ENCODE measurements at places on chromosomes 7 and 10. TPM values are rescaled to one million over a fixed set of nuclear protein-coding genes. Genes with fewer than 3 reads are reported as not detected.

The DDC gene
- 257 TPM for polyA plus RNA-seq

The SMIM30 gene
- 102 TPM for polyA plus RNA-seq

The ACSM6 gene
- polyA plus RNA-seq: 0.34 TPM

The GSTO2 gene
- polyA plus RNA-seq: 56.7 TPM

The MUC12 gene
- polyA plus RNA-seq: not detected

The KIAA1549 gene
- polyA plus RNA-seq: 1.8 TPM

The EIF3A gene
- polyA plus RNA-seq: 24.9 TPM

The LRRC18 gene
- not detected for polyA plus RNA-seq

The AKR1C2 gene
- 11.8 TPM for polyA plus RNA-seq

The TFR2 gene
- polyA plus RNA-seq: 0.22 TPM

- DNase-seq: no peak
These were observed 4.6 kb downstream of the C7orf25 start for GRCh38 chr7:42907316-42907715.

GRCh38 chr10:122541541-122542002 is 19.0 kb upstream of the DMBT1 start:
- DNase-seq: no peak

- DNase-seq: no peak
These were observed 8.6 kb downstream of the LIPA start for GRCh38 chr10:89242840-89243568.

DNA sequence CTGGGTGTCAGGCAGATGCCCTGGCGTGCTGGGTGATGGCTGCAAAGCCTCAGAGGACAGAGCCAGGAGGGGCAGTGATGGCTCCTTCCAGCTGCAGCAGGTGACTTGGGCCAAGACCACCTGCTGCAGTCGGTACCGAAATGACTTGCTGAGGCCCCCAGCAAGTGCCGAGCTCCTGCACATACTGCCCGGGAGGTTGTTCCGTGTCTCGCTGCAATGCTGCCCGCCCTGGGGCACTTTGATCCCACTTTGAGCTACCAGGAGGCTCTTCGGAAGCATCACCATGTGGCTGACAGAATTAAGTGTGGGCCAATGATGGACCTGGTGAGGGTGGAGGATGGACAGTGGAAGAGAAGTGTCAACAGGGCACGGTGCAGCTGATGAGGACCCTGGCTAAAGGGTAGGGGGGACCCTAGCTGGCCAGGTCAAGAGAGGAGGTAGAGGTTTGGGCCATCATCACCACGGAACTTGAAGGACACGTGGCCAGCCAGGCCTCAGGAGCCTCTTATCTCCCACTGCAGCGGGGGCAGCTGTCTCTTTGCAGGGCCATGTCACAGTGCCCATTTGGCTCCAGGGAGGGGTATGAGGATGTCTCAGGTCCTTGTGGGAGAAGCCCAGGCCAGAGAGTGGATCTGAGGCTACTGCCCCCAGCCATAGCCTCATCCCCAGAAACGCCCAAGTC is 51.1 kb upstream of the NANOS1 start:
- no peak for DNase-seq

DNA sequence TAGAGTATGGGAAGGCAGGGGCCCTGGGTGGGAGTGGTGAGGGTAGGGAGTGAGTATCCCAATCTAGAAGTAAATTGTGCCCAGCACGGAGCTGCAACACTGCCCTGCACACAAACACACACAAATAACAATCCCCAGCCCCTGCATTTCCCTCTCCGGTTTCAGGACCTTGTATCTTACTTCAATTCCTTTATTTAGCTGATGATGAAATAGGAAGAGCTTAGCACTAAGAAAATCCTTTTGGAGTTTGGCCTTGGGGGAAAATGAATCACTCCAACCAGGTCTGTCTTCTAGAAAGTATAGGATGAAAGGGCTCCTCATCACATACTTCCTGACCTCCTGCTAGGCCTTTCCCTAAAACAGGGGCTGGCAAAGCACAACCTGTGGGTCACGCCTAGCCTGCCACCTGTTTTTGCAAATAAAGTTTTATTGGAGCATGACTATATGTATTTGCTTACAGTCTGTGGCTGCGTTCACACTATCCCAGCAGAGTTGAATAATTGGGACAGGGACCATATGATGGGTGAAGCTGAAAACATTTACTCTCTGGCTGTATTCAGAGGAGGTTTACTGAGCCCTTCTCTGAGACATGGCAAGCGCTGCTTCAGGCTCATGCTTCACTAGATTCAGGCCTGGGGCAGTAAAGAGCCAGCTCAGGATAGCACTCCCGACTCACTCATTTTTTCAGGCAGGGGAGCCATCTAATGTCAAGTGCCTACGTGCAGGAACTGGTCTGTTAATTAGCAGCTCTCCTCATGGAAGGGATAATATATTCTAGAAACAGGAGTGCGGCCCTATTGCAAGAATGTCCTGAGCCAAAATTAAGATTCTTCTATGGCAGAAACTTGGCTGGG is 111.0 kb downstream of the EGFR start:
- peak; percentile 81 for DNase-seq

DNA sequence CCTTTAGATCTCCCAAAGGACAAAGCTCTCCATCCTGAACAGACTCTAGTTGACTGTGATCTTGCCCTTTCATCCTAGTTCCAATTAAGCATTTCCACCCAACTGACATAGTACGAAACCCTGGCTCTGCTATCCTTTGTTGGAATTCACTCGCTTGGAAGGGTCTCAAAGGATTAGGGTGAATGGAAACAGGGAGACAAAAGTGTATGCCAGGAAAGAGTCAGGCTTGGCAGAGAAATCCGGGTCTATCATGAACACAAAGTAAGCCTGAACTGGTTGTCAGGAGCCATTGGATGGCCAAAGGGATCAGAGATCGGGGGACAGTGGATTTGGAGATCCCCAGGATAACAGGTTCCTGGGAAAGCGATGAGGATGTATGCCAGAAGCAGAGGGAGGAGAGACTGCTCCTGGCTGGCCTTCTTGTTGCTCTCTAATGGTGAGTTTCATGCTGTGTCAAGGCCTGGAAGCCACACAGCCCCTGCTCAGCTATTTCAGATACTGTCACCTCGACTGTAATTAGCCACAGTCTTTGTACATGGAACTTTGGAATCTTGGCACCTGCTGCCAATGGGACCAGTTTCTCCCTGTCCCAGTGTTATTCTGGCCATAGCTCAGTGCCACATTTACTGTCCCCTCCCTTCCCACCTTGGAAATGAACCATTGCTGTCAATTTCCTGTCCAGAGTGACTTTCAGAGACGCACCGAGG is 1168.7 kb upstream of the AUTS2 start:
- no peak for DNase-seq

DNA sequence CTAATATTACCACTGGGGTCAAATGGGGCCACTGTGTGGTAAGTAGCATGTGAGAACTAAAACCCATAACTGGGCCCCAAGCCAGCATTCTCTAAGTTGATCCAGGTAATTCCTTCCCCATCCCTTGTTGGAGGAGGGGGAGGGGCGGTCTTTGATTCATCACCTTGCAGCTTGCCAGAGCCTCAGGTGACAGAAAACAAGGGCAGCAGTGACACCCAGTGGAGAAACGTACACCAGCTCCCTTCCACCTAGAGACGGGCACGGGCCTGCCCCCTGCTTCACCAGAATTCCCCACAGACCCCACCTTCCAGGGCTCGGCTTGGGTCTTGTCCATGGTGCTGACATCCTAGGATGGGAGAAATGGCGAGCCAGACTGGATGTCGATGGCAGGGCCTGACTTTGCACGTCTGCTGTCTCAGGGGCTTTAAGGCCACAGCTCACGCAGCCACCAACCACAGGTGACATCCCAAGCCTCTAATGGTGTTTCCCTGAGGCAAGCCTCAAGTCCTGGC is 102.0 kb downstream of the STRA8 start:
- peak; percentile 97 for DNase-seq

GRCh38 chr10:5971315-5971832 is 6.0 kb downstream of the IL15RA start:
- DNase-seq: no peak

- DNase-seq: no peak
These were observed 1.0 kb upstream of the ZDHHC4 start for GRCh38 chr7:6576024-6576866.

- no peak for DNase-seq
These were observed 2.5 kb upstream of the CLDN4 start for GRCh38 chr7:73828107-73828803.

- peak; percentile 61 for DNase-seq
These were observed 196.3 kb downstream of the SNX10 start for GRCh38 chr7:26487780-26488515.

- no peak for DNase-seq
These were observed 22.2 kb downstream of the PSPH start for GRCh38 chr7:56028942-56029630.

DNA sequence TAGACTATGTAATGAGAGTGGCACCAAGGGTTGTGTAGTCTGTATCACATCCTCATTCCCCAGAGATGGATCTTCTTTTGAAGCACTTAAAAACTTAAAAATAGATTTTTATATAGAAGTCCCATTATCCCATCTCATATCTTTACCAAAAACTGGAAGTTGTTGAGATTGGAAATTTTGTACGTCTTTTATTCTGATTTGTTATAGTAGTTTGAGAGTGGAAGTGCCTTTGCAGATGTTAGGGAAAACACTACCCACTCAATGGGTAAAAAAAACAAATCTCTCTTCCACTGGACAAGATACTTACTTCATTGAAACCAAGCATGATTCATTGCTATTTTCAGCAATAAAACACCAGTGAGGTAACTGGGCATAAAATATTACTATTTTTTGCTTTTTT is 184.4 kb downstream of the MACC1 start:
- DNase-seq: no peak

DNA sequence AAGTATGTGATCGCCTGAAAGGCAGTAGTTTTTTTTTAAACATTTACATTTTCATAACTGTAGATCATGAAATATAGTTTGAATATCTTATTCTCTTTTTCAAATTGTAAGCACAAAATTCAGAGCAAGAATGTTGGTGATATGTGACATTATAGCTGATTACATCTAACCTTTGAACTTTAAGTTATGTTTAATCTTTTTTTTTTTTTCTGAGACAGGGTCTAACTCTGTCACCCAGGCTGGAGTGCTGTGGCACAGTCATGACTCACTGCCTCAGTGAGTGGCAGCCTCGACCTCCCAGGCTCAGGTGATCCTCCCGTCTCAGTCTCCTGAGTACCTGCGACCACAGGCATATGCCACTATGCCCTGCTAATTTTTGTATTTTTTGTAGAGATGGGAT is 278.7 kb upstream of the NEBL start:
- DNase-seq: no peak

DNA sequence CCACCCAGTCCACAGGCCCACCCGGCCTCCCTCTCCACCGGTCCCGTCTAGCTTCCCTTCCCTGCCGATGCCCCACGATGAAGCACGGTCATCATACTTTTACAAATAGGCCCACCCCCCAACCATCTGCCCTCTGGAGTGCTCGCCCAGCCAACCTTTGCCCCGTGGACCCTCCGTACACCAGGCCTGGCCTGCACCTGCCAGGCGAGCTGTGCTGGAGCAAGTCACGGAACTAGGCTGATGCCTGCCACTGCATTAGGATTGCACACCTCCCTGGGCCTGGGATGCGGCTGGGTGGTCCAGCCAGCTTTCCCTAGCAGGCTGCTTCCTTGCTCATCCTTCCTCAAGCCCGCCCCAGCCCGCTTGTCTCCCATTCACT is 44.7 kb downstream of the PPIF start:
- no peak for DNase-seq

DNA sequence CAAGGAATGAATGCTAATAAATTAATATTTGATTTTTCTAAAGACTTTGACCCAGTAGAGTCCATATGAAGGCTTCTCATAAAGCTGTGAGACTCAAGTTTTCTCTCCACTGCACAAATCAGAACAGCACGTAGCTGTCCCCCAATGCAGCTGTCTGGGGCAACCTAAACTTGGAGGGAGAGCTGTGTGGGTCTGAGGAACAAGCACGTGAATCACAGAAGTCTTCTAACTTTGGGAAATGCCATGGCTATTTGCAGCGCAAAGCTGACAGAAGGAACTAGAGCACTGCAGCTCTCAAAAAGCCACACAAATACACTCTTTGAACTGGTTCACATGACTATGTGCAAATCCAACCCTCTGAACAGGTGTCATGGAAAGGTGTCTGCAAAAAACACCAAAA is 47.9 kb downstream of the COL1A2 start:
- DNase-seq: no peak

- no peak for DNase-seq
These were observed 43.1 kb downstream of the ARID5B start for GRCh38 chr10:61944410-61945147.

GRCh38 chr7:151930026-151930653 is 26.1 kb upstream of the GALNTL5 start:
- DNase-seq: no peak

DNA sequence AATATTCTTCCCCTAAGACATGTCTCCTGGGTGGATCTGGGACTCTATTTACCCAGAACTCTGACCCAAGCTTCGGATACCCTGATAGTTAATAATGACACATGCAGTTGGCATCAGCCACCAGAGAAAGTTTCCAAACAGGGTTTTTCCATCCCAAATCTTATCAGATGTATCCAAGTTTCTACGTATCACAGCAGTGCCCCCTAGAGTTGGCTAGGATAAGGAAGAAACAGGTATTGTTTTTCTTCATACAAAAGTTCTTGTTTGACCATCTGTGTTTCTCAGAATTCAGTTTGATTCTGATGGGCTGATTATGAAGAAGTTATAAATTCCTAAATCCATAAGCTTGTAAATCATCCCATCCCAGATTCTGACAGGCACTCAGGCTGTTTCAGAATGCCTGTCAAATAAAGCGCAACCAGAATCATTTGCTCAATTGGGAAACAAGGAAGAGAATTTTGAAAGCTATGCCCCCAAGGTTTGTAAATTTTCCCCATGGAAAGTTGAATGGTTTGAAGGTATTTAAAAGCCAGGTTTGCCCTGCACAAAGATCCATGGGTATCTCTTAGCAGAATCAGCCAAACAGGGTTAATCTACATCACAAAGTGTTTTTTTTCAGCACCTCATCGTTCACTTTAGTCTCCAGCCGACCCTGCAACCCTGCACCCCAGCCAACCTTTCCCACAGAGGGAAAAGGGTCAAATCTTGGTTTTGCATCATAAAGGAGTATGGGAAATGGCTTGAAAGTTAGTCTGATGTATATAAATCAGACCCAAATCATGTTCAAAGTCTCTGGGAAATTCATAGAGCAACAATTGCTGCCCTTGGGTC is 47.4 kb downstream of the NRAP start:
- DNase-seq: peak; percentile 58

- no peak for DNase-seq
These were observed 5.4 kb upstream of the STK17A start for GRCh38 chr7:43577485-43577951.

- no peak for DNase-seq
These were observed 8.1 kb upstream of the VDAC2 start for GRCh38 chr10:75202321-75203045.

GRCh38 chr7:19713676-19714075 is 4.8 kb upstream of the POLR1F start:
- peak; percentile 17 for DNase-seq

Data from kidney (tissue), 22 donors.